ENCODE measurements at places on chromosomes 16 and 17.
A peak's percentile ranks its signal among the peaks of the same experiment; 100 is the strongest.

GRCh38 chr17:70521821-70522256 lies 352.5 kb downstream of the KCNJ2 start:
- H3K27ac ChIP-seq = no peak overlapping the region
- no peaks in the 10 kb centered on the region for H3K36me3 ChIP-seq
- H3K4me3 ChIP-seq = no peak overlapping the region
- no peaks in the 10 kb centered on the region for H3K27me3 ChIP-seq
- DNase-seq = no peak

DNA sequence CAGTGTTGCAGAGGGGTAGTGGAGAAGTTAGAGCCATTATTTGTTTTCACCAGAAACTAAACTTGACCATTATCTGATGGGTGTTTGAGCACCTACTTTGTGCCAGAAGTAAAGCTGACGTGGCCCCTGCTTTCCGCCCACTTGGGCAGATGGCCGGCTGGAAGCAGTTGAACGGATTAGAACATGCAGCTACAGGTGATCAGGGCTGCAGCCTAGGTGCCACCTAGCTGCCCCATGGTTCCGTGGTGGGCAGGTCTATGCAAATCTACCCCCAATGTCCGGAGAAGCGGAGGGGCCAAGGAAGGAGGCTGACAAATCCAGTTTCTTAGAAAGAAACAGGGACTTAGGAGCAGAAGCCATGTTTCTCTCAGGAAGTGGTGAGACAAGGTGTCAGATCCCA lies 62.7 kb downstream of the B9D1 start:
- H3K36me3 ChIP-seq = peaks cover 46% of the 10 kb centered on the region
- H3K4me3 ChIP-seq = no peak overlapping the region
- peaks cover 20% of the 10 kb centered on the region for H3K4me1 ChIP-seq

DNA sequence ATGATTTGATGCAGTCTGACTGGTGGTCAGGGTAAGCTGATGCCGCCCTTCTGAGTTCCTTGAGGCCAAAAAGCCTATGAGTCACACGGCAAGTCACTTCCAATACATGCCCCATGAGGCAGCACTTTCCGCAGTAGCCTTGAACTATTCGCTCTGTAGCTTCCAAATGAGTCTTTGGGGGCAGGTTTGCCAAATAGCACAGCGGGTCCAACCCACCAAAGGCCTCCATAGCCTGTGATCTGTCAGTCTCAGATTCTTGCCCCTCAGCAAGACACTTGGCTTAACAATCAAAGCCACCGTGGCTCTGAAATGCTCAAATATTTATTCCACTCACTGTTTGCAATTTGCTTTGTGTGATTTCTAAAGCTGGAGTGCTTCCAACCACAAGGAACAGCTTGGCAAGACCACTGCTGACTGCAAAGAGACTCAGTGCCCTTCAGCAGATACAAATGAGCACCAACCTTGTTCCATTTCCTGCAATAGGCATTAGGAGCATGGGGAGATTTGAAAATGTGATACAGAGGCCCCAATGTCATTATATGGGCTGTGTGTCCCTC lies 45.4 kb downstream of the CLEC19A start:
- no peaks in the 10 kb centered on the region for H3K4me1 ChIP-seq
- DNase-seq = no peak
- no peak overlapping the region for H3K27ac ChIP-seq
- H3K4me3 ChIP-seq = no peak overlapping the region

GRCh38 chr17:69357701-69358100 lies 30.8 kb upstream of the ABCA5 start:
- H3K4me3 ChIP-seq = no peak overlapping the region
- H3K4me1 ChIP-seq = no peaks in the 10 kb centered on the region
- DNase-seq = no peak
- H3K27ac ChIP-seq = no peak overlapping the region
- no peaks in the 10 kb centered on the region for H3K27me3 ChIP-seq

DNA sequence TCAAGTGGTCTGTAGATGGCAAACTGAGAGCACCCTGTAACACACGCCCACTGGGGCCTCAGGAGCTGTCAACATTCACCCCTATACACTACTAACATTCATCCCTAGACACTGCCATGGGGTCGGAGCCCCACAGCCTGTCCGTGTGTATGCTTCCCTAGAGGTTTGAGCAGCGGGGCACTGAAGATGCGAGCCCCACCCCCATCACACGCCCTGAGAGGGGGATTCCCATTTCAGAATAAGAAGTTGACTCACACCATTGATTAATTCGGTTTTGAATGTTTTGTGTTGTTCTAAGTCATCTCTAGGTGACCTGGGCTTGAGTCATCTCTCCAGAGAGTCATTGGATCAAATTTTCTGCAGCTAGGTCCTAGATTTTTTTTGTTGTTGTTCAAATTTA lies 37.3 kb upstream of the MMD start:
- H3K4me3 ChIP-seq = no peak overlapping the region
- no peaks in the 10 kb centered on the region for H3K27me3 ChIP-seq
- H3K27ac ChIP-seq = no peak overlapping the region
- DNase-seq = no peak

DNA sequence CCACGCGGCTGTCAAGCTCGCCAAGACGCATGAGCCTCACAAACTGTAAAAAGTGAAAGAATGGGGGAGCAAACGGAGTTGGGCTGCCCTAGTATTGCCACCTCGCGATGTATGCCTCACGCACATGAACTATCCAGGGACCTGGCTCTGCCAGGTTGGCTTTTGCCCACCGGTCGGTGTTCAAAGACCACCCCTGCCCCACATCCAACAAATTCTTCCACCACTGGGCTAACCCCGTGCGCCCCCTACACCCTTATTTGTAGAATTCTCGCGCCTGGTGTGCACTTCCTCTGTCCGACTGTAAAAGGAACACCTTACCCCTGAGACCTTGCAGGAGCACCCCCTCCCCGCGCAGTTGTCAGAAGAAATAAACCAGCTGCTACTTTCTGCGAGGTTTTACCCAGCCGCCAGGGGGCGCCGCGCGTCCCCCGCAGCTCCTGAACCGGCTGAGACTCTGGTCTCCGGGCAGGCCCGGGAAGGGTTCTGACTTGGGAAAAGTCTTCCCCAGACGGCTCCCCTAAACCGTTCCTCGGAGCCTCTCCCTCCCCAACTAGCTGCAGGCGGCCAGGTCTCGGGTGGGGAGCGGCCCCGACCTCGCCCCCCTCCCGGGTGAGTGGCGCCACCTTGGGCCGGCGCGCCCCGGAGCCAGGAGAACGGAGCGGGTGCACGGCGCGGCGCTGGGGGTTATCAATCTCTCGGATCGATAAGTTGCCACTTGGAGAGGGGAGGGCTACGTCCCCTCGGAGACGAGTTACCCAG lies 1.7 kb upstream of the ZNF423 start:
- no peak overlapping the region for H3K27ac ChIP-seq
- peak; percentile 66 for DNase-seq
- H3K27me3 ChIP-seq = peaks cover 2% of the 10 kb centered on the region
- peaks cover 9% of the 10 kb centered on the region for H3K36me3 ChIP-seq
- peak overlapping the region; percentile 90 for H3K4me3 ChIP-seq

DNA sequence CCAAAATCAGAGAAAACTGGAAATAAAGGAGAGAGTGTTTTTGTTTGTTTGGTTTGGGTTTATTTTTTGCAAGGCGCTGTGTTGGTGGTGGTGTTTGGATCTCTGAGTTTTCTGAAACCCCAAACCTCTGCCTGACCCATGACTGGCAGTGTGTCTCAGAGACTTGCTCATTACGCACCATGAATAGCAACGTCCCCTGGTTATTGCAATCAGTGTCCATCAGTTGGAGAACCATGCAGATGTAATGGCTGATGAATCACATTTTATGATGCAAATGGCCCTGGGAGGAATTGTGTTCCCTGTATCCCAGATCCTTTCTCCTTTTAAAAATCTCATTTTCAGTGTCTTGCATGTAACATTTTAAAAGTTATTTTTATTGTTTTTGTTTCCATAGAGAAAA lies 362.8 kb downstream of the PMP22 start:
- no peak overlapping the region for H3K4me3 ChIP-seq
- no peaks in the 10 kb centered on the region for H3K36me3 ChIP-seq
- H3K4me1 ChIP-seq = peaks cover 1% of the 10 kb centered on the region
- no peak for DNase-seq
- no peak overlapping the region for H3K27ac ChIP-seq

DNA sequence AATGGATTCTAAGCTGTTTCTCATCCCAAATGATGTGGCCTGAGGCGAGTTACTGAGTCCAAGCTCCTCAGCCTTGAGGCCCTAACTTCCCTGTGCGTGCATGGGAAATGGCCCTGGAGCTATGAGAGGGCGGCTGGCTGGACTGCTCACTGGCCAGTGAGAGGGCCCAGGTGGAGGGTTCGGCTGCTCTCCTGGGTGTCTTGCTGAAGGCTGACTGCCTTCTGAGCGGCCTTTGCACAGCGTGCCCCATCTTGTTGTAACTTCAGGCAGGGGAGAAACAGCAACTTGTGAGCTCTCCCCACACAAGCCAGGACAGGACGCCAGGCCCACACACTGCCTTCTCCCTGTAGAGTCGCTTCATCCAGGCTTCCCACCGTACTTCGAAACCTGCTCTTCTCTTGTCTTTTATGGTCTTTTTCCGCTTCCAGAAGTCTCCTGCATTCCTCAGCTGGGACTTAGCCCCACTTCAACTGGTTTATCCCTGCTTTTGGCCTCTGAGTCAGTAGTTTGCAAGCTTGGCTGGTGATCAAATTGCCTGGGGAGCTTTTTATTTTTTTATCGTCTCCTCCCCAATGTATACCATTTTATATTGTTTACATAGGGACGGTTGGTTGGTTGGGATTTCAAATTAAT lies 13.3 kb downstream of the CDH3 start:
- no peak for DNase-seq
- H3K4me3 ChIP-seq = no peak overlapping the region
- peak overlapping the region; percentile 36 for H3K27ac ChIP-seq
- peaks cover 11% of the 10 kb centered on the region for H3K4me1 ChIP-seq

GRCh38 chr17:11391134-11391533 lies 150.1 kb downstream of the SHISA6 start:
- no peaks in the 10 kb centered on the region for H3K27me3 ChIP-seq
- DNase-seq = no peak
- H3K36me3 ChIP-seq = no peaks in the 10 kb centered on the region
- no peaks in the 10 kb centered on the region for H3K4me1 ChIP-seq
- H3K4me3 ChIP-seq = no peak overlapping the region

Data from neuronal stem cell (in vitro differentiated cells).